ENCODE measurements at places on chromosomes 7 and 10. TPM values are rescaled to one million over a fixed set of nuclear protein-coding genes. Genes with fewer than 3 reads are reported as not detected.
A peak's percentile ranks its signal among the peaks of the same experiment; 100 is the strongest.

DNA sequence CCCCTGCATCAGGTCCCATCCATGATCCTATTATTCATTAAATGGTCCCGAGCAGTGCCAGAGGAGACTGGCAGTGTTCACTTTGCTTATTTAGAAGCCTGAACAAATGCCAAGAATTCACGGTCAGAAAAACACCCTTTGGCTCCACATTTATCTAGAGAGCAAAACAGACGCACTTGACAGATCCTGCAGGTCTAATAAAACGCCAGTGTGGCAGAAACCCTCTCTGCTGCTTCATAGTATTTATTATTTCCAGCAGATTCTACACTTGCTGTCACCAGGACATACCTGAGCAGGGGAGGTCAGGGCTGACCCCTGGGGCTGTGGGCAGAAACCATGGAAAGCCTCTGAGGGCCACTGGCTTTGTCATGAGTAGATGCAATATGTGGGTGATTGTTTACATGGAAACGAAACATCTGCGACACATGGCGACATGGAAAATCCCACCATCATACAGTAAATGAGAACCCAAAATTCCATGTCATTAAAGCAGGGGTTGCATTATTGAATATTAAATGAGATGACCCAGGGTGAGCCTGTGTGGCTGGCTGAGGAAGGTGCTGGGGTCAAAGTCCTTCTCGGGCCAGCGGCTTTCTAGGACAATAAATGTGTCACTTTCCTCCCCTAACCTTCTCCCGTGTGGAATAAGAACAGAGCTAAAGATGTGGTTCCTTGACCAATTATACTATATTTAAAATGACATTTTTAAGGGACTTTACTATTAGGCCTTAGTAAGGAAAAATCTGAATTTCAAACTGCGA is 205.9 kb upstream of the SVIL start:
- peak; percentile 31 for DNase-seq

GRCh38 chr7:6520163-6520981 is 30.9 kb downstream of the GRID2IP start:
- DNase-seq = no peak

DNA sequence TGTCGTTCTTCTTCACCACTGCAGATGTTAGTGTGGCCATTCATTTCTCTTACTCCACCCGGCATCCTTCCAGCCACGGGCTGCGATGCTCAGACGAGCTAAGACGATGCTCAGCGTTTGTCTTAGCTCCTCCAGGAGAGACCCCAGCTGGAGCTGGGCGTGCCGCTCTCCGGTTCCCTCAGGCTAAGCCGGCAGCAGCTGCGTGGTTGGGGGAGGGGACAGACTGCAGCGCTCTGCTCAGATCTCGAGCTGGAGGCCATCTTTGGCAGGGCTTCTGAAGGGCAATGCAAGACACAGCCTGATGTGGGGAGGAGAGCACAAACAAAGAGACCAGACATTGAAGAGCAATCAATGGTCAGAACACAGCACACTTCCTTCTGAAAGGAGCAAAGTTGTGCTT is 4.8 kb downstream of the INA start:
- DNase-seq = peak; percentile 88

GRCh38 chr10:34715511-34716187 is 99.4 kb downstream of the PARD3 start:
- no peak for DNase-seq

- peak; percentile 55 for DNase-seq
These were observed 41.8 kb downstream of the ZCCHC24 start for GRCh38 chr10:79403441-79404230.

DNA sequence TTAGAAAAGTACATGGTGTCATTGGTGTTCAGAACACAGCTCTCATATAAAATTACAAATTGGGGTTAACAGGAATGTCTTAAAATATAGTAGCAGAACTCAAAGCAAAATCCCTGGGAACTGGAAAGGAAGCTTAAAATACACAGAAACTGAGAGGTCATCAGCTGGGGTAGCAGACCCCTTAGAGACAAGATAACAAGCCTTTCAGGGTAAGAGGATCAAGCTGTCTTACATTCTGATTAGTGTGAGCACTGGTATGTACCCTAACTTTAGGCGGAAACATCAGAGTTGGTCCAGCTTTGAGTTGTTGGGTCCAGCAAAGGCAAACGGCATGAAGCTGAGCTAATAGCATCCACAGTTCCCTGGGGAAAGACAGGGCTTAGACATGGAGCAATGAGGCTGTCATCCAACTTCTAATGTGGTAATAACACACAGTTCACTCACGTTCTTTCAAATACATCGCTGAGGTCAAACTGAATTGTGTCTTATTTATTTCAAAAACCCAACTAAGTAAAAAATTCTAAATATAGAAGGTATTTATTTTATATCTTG is 32.6 kb downstream of the ARHGAP21 start:
- peak; percentile 87 for DNase-seq

DNA sequence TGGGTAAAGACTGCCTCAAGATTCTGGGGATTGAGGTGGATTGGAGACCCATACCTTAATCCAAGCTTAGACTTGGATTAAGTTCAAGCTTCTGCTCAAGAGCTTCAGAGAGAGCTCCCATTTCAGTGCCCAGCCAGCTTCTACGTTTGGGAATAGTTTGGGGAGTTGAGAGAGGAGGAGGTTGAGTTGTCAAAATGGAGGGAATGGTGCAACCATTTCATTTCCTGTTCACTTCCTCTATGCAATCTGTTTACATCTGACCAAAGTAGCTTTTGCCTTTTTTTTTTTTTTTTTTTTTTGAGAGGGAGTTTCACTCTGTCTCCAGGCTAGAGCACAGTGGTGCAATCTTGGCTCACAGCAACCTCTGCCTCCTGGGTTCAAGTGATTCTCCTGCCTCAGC is 65.8 kb downstream of the ENTPD1 start:
- DNase-seq = no peak

GRCh38 chr7:143279186-143280098 is 5.3 kb upstream of the TMEM139 start:
- DNase-seq = peak; percentile 86

DNA sequence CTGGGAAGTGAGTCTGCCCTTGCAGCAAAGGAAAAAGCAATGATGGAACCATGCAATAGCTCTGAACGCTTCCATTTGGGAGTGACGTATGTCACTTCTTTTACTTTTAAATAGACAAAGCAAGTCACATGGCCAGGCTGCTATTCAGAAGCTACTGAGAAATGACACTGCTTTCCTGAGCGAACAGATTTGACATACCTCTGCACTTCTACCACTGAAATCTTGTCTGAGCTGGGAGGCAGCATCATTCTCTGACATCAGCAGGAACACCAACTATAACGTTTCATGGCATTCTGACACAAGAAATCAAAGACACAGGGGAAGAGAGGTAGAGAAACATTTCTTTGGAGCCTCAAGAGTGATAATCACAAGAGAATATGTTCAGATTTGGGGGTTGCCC is 271.1 kb downstream of the SNX13 start:
- DNase-seq = peak; percentile 18

- no peak for DNase-seq
These were observed 33.6 kb upstream of the HDAC9 start for GRCh38 chr7:18461785-18462467.

- DNase-seq = no peak
These were observed 120.0 kb downstream of the DPP6 start for GRCh38 chr7:154172236-154172635.

- DNase-seq = no peak
These were observed 345.7 kb downstream of the GLRX3 start for GRCh38 chr10:130481936-130482335.

DNA sequence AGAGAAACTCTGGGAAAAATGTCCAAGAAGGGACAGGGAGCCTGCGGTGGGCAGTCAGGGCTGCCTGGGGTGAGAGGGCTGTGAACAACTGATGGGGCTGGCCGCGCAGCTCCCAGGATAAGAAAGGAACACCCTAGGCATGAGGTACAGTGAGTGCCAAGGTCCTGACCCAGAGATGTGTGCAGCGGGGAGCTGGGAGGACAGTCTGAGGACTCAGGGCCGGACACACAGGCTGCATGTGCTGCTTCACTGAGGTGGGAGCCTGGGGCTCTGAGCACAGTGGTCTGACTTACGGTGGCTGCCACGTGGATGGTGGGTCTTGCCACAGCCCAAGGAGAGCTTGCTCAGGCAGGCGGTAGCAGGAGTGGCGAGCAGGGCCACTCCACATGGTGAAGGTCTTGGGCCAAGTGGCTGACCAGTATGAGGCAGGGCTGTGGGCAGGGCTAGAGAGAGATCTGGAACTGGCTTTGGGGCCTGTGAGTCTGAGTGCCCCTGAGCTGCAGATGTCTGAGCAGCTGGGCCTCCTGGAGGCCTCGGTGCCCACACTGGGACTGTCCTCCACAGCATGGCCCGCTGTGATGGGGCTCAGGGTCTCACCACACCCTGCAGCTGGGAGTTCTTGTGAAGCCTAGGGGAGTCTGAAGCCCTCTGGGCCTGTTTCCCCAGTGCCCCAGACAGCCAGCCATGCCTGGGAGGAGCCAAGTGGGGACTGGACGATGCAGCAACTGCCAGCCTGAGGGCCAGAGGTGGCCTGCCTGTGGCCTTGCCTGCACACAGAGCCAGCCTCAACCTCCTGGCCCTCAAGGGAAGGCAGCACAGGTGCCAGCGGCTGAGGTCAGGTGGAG is 60.3 kb downstream of the RASGEF1A start:
- no peak for DNase-seq

- no peak for DNase-seq
These were observed 133.1 kb downstream of the TFPI2 start for GRCh38 chr7:93757426-93757825.

GRCh38 chr10:93993414-93993781 is 333 bp upstream of the PLCE1 start:
- no peak for DNase-seq

GRCh38 chr10:290026-290725 is 154.9 kb downstream of the ZMYND11 start:
- no peak for DNase-seq

DNA sequence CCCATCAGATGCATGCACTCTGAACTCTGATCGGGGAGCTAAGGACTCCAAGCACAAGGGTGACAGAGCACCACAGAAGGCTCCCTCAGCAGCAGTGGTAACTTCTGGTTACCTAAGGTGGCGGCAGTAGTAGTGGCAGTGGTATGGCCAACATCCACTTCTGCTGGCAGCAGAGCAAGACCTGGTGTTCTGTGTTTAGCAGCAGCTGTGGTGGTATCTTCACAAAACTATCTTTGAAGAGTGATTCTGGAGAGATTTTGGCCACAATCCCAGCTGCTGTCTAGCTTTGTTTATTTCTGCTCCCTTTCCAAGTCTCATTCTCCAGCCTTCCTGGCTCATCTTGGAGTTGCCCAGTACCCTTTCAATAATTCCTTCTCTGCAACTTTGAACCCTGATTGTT is 102.4 kb upstream of the LRGUK start:
- no peak for DNase-seq

GRCh38 chr7:1117321-1117928 is 29.5 kb downstream of the GPER1 start:
- DNase-seq = no peak

DNA sequence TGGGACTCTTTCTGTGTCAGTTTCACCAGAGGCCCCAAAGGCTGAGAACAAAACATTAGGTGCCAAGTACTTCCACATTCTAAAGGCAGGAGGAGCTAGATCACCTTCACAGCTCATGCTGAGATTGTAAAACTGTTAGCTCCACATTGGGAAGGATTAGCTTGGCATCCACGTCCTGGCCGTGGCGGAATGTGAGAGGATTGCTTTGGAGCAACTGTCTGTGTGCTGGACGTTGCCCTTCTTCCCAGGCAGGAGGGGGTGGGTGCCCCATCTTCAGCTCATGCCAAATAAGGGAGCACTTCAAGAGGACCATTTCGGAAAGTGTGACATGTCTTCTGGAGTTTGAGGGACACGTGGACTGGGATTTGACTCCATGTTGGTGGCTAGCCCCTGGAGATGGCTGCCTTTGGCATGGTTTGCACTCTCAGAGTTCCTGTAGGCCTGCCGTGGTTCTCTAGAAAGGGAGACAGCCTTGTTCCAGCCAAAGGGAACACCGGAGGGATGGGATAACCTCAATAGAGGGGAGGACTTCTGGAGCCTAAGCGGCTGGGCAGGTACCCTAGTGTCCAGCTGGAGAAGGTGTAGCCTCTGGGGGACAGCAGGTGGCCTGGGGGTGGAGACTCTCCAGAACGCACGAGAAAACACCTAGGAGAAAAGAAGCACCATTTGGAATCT is 19.9 kb upstream of the FMC1 start:
- no peak for DNase-seq

- DNase-seq = no peak
These were observed 199.2 kb downstream of the MBL2 start for GRCh38 chr10:52573347-52573746.

DNA sequence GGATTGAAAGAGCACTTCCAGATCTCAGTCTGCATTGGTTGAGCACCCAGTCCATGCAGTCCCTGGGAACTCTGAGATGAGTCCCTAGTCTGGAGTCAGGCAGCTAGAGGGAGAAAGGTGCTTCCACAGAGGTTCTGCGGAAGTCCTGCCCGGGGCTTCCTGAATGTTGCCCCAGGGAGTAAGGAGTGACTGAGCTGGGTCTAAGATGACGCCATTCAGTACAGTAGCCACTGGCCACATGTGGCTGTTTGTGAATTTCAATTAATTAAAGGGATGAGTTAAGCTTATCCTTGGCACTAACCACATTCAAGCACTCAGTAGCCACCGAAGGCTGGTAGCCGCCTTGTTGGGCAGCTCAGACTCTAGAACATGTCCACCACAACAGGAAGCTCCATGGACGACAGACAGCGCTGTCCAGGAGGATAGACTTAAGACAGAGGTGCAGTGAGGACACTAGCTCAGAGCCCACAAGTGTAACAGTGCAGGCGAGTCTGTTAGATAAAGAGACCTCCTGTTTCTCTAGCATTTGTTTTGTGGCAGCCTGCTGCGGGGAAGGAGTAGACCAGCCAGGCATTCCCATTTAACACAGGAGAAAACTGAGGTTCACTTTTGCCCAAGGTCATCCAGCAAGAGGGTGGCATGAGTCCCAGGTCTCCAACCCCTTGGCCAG is 101.6 kb upstream of the PPIF start:
- DNase-seq = no peak

DNA sequence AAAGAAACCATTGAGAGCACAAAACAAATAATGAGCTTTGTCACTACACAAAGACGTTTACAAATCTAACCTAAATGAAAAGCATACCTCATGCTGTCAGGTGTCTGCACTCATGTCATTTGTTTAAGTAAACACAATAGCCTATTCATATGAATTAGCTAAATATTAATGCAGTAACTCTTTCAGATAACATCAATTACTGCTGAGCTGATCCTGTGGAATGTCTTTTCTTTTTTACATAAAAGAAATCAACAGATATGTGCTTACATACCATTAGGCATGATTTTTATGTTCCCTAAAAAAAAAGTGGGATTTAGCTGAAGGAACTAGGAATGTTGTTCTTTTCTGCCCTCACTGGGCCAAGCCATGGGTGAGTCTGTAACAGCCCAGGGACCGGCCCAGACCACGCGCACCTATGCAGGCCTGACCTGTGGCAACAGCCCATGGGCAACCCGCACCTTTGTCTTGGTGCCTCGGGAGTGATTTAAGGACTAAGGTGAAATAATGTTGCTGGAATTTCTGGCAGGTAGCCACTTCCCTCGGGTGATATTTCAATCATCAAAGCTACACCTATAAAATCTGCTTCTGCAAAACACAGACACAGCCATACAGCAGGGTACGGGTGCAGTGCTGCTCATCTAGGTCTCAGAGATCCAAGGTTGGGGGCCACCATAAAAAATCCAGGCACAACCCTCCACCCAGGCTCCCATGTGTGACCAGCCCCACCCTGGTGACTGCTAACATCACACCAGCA is 44.6 kb downstream of the FGFR2 start:
- DNase-seq = no peak

Gene CHAT
- polyA plus RNA-seq = not detected

Gene JAZF1
- 11.3 TPM for polyA plus RNA-seq

Gene CFAP69
- not detected for polyA plus RNA-seq

Gene PGAM2
- 141 TPM for polyA plus RNA-seq

Gene ADIRF
- polyA plus RNA-seq = 84.5 TPM

Gene TEX47
- not detected for polyA plus RNA-seq

Gene CNNM1
- polyA plus RNA-seq = 2.2 TPM

Gene PDK4
- 25.9 TPM for polyA plus RNA-seq

Gene TMEM270
- polyA plus RNA-seq = 4.4 TPM

All from brain (organoid and tissue), 16 donors.